H1 (cell line): ENCODE measurements at places on chromosomes 4 and X. TPM values are rescaled to one million over a fixed set of nuclear protein-coding genes. Genes with fewer than 3 reads are reported as not detected.

DUSP21 gene
- not detected in 2 replicates for total RNA-seq

SLC4A4 gene
- 1.2 and 2.8 TPM in 2 replicates for total RNA-seq

PRDM5 gene
- total RNA-seq: 23.4 and 23.7 TPM in 2 replicates

GRIPAP1 gene
- 44.5 and 55.9 TPM in 2 replicates for total RNA-seq

SGMS2 gene
- total RNA-seq: 0.04 and 0.73 TPM in 2 replicates

RBM3 gene
- 159 and 164 TPM in 2 replicates for total RNA-seq

GAGE12H gene
- not detected in 2 replicates for total RNA-seq

CACNA1F gene
- 0.77 and 0.84 TPM in 2 replicates for total RNA-seq

CCNB3 gene
- 0.09 TPM in 1 of 2 replicates, not detected in the other for total RNA-seq

- no peak for DNase-seq
Observed at GRCh38 chr4:183100827-183101226, 1.8 kb downstream of the WWC2 start.

DNA sequence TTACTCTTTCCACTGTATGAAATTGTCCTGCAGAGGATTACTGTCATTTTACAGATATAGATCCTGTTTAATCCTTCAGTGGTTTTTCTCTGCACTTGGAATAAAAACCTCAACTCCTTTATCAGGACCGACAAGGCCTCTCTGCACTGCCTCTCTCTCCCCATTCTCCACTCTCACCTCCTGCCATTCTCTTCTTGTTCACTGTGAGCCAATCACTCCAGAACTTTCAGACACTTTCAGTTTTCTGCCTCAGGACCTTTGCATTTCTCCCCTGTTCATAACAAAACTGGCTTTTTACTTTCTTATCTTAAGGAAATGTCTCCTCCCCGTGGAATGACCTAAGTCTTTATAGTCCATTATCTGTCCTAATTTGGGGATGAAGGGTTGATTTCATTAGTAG lies 137.3 kb downstream of the ELOVL6 start:
- no peak for DNase-seq

DNA sequence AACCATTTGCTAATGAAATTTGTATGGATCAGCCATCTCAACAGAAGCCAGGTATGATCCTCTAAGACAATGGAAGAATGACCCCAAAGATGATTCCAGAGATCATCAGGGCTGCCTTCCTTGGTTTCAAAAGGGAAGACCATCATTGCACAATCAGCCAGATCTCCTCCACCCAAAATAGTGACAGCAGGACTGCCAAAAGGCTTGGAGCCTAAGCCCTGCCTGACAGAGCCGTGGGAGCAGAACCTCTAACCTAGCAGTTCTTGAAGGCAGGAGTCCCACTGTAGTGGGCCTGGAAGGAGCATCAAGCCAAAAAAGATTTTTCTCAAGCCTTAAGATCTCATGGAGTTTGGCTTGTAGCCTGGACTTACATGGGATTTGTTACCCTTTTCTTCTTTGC lies 226.0 kb downstream of the RASL11B start:
- no peak for DNase-seq

- no peak for DNase-seq
Observed at GRCh38 chrX:49106930-49107329, 16.6 kb downstream of the GPKOW start.

DNA sequence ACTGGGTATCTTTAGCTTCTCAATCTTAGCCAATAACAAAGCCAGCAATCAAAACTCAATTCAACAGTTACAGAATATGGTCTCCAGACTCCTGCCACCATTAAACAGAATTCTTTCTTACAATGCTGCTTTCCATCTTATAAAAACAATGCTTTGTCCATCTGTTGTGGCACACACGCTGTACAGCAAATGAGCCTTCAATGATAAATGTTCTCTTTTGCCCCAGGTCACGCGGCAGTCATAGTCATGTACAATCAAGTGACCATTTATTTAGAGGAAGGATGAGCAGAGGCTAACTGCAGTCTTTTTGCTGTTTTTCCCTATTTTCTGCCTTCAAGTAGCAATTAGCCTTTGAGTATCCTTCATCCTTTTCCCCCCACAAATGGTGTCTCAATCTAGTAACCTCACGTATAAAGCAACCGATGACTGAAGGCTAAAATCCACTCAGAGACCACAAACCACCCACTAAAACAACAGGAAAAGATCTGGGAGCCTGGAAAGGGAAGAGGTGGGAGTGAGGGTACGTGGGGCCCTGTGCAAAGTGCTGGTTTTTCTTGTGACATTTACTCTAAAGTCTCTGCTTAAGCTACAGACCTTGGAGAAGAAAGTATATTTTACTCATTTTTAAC lies 24.4 kb downstream of the TRIM2 start:
- no peak for DNase-seq

GRCh38 chrX:121581885-121582284 lies 534.5 kb downstream of the GLUD2 start:
- no peak for DNase-seq

- DNase-seq: no peak
Observed at GRCh38 chrX:136643243-136643642, 4.7 kb upstream of the CD40LG start.

DNA sequence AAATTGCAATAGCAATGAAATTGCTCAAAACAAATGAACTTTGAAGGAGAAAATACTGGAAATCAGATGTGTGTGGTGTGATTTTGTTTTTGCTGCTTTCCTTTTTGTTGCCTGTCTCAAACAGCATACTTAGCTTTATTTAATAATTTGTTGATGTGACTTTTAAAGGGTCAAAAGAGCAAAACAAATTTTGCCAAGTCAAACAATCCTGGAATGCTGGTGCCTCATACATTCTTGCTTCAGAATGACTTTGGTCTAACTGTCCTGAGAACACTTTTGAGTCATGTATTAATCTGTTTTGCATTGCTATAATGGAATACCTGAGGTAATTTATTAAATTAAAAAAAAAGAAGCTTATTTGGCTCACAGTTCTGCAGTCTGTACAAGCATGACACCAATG lies 3.4 kb downstream of the PF4V1 start:
- DNase-seq: no peak

DNA sequence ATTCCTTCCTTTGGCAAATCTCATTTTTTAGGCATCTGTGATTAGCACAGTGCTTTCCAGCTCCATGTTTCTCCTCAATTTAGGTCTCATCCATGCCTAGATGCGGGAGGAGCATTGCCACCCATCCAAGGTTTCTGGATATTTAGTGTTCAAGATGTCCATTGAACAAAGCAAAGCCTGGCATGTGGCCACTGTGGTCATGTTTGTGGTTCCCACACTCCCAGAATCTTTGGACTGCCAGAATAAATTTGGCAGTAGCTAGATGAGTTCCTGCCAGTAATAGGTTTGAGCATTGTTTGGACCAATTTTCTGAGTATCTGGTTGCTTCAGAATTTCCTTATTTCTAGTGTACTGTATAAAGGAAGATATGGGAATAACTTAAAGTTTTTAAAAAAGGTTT lies 1124.1 kb downstream of the ADGRL3 start:
- DNase-seq: no peak

DNA sequence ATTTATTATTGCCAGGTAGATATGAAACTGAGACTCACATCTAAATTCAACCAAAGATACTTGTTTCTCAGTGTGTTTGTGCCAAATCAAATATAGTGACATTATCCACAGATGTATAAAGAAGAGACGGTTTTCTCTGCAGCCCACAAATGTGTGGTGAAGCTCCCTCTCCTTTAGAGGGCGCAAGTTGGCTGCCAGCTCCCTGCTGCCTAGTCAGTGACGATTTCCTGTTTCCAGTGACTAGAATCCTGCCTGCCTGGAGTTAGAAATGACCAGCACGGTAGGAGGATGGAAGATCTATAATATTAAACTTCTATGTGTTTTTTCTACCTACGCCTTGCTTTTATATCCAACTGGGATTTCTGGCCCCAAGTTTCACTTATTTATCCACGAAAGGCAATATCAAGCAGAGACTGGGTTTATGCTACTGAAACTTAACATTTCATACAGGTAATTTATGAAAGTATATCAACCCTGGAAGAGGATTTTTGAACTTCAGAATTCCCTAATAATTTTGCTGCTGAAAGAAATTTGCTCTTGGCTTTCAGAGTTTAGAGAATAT lies 1793.7 kb upstream of the TENM3 start:
- peak; percentile 7 for DNase-seq

DNA sequence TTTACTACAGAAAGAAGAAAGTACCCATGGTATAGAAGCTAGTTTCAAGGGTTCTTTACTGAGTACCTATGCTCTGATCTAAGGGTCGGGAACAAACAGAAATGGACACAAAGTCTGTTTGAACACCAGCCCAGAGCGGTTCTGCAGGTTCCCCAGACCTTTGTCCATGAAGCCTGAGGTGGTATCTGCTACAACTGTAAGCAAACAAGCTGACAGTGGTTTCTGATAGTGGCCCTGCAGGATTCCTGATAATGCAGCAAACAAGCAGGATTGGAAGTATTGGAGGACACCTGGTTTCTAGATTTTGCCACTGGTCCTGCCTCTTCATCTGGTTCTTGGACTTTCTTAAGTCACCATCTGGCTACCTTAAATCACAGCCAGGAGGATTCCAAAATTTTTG lies 23.7 kb downstream of the SMPX start:
- DNase-seq: no peak

DNA sequence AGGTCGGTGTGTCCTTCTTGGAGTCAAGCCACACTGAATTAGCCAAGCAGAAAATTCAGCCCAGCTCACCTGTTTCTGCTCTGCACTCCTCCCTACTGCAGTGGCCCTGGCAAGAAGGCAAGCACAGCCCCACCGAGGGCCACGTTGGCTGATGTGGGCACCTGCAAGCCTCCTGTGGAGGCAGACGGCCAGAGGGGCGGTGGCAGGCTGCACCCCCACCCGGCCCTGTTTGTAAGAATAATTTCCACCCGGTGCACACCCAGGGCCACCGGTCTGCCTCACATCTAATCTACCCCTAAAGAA lies 18.8 kb downstream of the PPP2R2C start:
- no peak for DNase-seq

GRCh38 chr4:91359041-91360031 lies 944.4 kb upstream of the GRID2 start:
- DNase-seq: no peak

GRCh38 chr4:6142511-6142910 lies 57.8 kb downstream of the JAKMIP1 start:
- no peak for DNase-seq

DNA sequence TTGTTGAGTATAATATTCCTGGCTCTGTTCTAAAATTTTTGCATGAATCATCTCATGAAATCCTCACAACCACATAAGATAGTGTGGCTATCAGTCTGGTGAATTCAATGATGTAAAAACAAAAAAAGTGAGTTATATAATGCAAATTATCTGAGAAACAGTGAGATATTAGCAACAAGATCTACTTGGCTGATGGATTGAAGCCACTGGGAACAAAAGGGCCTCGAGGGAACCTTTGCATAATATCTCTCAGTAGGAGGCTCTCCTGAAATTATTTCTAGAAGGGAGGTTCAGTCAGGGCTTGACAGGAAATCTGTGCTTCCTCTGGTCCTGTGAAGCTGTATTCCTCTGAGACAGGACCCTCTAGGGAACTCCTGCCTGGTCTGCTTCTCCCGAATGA lies 30.1 kb upstream of the NUP54 start:
- no peak for DNase-seq

- no peak for DNase-seq
Observed at GRCh38 chrX:123013141-123013540, 170.9 kb upstream of the GRIA3 start.

GRCh38 chrX:153645151-153645550 lies 1.9 kb upstream of the DUSP9 start:
- DNase-seq: no peak

DNA sequence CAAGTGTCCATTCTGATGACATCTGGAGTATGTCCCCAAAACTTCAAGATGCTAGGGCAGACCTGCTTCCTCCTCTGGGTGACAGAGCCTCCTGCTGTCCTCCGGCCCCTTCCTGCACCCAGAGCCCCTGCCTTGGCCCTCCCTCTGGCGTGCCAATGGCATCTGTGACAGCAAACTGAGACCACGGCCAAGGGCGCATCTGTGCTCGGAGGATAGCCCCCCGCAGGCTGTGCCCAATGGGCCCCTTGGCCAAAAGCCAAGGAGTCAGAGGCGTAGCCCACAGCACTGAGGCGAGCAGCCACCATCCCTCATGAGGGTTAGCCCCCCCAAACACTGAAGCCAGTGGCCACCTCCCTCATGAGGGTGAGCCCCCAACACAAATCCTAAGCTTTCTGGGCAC lies 7.9 kb downstream of the LRPAP1 start:
- DNase-seq: no peak

DNA sequence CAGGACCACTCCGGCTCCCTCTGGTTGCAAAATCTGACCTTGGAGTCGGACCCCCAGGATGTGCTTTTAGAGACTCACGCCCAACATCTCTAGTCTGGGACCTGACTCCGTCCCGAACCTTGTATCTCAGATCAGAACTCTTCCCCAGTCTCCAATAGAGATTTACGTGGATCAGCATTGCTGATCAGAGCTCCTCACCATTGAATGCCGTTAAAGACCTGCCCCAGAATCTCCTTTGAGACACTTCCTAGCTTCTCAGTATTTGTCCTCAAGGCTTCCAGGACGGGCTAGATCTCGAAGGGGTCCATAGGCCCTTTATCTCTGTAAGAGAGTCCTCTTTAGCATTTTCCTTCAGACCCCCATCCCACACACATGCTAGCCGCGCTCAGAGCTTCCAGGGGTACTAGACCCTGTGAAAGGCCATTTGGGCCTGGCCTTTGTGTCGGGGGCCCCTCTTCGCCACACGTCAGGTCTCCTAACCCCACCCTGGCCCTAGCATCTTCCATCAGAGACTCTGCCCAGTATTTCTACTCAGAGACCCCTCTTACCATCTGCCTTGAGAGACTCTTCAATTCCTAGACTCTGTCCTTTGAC lies 662 bp downstream of the UBA1 start:
- no peak for DNase-seq

DNA sequence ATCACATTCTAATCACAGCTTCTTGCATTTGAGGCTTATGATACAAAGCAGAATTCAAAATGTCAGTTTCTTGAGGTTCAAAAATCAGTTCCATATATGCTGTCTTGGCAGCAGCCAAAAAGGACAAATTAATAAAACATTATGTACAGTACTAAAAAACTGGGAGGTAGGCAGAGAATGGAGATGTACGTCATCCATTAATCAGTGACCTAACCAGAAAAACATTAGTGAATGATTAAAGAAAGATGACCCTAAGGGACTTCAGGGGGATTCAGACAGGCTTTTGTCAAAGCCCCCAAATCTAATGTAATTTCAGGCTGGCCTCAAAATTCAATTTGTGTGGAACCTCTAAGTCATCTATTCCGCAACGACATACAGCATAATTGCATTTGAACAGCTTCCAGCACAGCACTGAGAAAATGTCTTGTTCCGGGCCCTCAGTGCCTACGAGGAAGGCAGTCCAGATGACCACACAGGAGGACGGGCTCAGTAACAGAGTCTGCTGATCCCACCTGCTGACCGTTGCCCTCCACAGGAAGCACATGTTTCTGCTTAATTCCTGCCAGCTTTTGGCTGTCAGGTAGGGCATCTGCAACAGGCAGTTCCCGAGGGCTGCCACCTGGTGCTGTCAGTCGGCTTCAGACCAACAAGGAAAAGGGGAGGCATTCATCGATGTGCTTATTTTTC lies 83.8 kb upstream of the HHIP start:
- no peak for DNase-seq
